CD8-positive, alpha-beta T cell (primary cell): ENCODE measurements at places on chromosomes 6 and 20. TPM values are rescaled to one million over a fixed set of nuclear protein-coding genes. Genes with fewer than 3 reads are reported as not detected.
A peak's percentile ranks its signal among the peaks of the same experiment; 100 is the strongest.

- no peak for DNase-seq
Measured at GRCh38 chr6:3072798-3073197, 4.5 kb downstream of the RIPK1 start.

- no peak for DNase-seq
Measured at GRCh38 chr6:138416206-138416605, 12.2 kb downstream of the HEBP2 start.

- DNase-seq: no peak
Measured at GRCh38 chr6:48151142-48151541, 40.1 kb upstream of the PTCHD4 start.

DNA sequence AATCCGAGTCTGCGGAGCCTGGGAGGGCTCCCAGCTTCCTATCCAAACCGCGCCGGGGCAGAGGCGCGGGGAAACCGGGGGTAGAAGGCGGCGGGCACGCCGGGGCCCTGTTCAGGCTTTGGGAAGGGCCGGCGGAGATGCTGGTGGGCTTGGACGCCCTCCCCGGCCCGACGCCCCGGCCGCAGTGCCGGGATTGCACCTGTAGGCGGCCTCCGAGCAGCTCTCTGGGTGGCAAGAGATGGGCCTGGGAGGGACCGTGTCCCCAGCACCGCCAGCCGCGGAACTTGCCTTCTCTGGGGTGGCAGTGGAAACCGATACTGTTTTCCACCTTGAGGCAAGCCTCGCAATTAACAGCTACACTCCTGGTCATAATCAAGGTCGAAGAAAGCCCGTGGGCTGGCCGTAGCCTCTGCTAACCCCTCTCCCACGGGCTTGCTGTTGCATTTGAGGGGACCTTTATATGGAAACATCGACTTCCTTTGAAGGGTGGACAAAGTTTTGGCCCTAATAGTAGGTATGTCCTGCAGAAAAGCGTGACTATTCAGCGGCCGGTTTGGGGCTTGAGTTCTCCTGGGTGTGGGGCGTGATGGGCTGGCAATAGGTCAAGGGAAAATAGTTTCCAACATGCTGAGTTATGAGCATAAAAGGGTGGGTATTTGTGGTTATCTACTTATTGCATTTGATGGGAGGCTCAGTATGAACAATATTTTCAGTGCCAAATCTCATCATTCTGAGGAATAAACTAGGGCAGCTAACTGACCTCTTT lies 1.1 kb upstream of the JAG1 start:
- no peak for DNase-seq

DNA sequence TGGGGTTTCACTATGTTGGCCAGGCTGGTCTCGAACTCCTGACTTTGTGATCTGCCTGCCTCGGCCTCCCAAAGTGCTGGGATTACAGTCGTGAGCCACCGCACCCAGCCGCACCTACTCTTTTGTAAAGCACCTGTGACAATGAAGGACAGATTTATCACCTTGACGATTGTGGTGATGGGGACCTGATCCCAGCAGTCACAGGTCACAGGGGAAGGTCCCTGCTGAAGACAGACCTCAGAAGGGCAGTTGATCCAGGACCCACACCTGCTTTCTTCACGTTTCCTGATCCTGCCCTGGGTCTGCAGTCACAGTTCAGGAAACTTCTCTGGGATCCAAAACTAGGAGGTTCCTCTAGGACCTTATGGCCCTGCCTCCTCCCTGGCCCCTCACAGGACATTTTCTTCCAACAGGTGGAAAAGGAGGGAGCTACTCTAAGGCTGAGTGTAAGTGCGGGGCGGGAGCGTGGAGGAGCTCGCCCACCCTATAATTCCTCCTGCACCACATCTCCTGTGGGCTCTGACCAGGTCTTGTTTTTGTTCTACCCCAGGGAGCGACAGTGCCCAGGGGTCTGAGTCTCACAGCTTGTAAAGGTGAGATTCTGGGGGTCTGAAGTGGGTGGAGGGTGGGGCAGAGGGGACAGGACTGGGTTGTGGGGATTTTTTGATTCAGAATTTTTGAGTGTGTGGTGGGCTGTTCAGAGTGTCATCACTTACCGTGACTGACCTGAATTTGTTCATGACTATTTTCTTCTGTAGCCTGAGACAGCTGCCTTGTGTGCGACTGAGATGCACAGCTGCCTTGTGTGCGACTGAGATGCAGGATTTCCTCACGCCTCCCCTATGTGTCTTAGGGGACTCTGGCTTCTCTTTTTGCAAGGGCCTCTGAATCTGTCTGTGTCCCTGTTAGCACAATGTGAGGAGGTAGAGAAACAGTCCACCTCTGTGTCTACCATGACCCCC lies 3.0 kb downstream of the HLA-E start:
- DNase-seq: no peak

DNA sequence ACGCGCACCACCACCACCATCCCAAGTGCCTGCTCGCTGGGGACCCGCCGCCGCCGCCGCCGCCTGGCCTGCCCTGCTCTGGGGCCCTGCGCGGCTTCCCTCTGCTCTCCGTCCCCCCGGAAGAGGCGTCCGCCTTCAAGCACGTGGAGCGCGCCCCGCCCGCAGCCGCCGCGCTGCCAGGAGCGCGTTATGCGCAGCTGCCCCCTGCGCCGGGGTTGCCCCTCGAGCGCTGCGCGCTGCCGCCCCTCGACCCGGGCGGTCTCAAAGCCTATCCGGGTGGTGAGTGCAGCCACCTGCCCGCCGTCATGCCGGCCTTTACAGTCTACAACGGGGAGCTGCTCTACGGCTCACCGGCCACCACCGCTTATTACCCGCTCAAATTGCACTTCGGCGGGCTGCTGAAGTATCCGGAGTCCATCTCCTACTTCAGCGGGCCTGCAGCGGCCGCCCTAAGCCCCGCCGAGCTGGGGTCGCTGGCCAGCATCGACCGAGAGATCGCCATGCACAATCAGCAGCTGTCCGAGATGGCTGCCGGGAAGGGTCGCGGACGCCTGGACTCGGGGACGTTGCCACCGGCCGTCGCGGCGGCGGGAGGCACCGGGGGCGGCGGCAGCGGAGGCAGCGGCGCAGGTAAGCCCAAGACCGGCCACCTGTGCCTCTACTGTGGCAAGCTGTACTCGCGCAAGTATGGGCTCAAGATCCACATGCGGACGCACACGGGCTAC lies 7.2 kb downstream of the PRDM13 start:
- peak; percentile 55 for DNase-seq

DNA sequence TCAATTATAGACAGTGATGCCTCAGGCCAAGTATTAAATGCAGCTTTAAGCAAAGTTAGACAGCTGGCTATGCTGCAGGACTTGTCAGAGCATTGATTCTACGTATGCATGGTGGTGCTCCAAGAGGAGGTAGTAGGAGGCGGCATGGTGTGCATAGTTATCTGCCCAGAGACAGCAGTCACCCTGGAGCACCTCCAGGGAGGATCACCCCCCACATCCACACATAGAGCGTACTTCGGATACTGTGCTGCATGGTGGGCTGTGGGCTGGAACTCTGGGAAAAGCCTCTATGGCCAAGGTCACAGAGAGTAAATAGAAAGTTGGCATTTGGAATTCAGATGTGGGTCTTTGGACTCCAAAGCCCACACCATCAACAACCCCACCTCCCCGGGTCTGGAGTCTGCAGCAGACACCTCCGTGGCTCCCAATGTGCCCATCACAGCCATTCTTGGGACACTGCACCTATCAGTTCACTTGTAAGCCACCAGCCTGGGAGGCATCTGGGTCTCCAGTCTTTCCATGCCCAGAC lies 64.5 kb upstream of the STX16 start:
- no peak for DNase-seq

GRCh38 chr6:16909658-16910360 lies 148.5 kb upstream of the ATXN1 start:
- DNase-seq: no peak

The PRKN gene
- 3.4 TPM for total RNA-seq

The FRK gene
- total RNA-seq: not detected

The FNDC11 gene
- 0.50 TPM for total RNA-seq

The CDH4 gene
- total RNA-seq: 0.35 TPM

The OTOR gene
- not detected for total RNA-seq

The PDYN gene
- not detected for total RNA-seq

The CDH22 gene
- not detected for total RNA-seq

The SLC32A1 gene
- total RNA-seq: 0.16 TPM
